ENCODE measurements at places on chromosomes 12 and 14.

- no peak for DNase-seq
These were observed 15.2 kb downstream of the HNF1A start for GRCh38 chr12:120993496-120993895.

- DNase-seq = no peak
These were observed 744.3 kb downstream of the DIO2 start for GRCh38 chr14:79466938-79467527.

GRCh38 chr14:69814397-69814796 lies 17.4 kb upstream of the SLC10A1 start:
- no peak for DNase-seq

DNA sequence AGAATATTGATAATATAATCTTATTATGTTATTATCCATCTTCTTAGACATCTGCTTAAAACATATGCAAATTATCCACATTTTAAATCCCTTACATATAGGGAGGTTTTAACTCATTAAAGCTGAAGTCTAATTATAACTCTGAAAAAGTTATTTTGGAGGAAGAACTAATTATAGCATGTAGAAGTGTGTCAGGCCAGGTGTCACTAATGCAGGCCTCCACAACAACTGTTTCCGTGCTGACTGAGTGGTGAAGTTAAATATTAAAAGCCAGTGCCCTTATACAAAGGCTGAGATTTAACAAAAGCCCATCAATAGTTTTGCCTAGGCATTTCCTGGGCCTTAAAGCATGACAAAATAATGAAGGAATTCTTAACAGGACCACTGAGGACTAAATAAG lies 157.4 kb downstream of the LRRK2 start:
- DNase-seq = no peak

GRCh38 chr14:101373690-101374295 lies 187.5 kb upstream of the DIO3 start:
- DNase-seq = no peak

GRCh38 chr14:58292187-58292586 lies 6.2 kb upstream of the ARID4A start:
- DNase-seq = no peak

DNA sequence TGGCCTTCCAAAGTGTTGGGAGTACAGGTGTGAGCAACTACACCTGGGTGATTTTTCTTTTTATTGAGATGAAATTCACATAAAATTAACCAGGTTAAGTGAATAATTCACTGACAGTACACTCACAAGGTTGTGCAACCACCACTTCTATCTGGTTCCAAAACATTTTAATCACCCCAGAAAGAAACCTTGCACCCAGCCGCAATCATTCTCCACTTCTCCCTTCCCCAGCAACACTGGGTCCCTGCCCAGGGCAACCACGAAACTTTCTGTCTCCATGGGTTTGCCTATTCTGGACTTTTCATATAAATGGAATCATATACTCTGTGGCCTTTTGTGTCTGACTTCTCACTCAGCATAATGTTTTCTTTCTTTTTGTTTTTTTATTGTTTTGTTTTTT lies 26.3 kb upstream of the MLXIP start:
- DNase-seq = no peak

DNA sequence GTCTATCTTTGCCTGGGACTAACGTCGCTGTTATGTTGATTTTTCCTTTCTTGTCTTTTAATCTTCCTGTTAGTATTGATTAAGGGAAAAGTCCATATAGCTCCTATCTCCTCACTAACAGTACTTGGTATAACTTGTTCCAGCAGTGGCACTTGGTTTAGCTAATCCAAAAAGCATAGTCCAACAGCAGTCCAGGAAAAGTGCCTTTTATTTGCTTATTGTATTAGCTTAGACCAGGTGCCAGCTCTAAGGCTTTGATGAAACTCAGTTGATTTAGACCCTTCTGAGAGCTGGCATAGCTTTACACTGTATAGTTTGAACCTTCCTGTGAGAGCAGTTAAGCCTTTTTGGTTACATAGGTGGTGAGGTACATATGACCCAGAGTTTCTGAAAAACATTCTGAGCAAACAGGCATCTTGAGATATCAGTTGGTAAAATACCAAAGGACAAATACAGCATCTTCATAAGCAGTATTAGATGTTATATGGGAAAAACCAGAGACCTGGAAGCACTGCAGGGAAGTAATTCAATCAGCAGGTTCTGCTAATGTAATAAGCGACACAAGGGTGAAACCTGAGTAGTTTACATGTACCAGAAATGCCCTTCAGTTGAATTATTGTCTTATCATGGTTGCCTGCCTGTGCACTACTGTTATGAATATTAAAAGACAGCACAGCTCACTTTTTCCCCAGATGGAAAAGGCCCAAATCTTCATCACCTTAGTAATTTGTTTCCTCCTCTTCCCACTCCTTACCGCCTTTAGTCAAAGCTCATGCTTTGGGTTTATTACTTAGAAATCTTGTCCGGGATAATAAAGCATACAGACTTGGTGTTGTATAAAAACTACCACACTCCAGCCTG lies 13.0 kb downstream of the PELI2 start:
- no peak for DNase-seq

GRCh38 chr14:32300136-32300535 lies 29.0 kb upstream of the AKAP6 start:
- DNase-seq = no peak

GRCh38 chr12:62598846-62599245 lies 132.2 kb downstream of the MON2 start:
- DNase-seq = no peak

GRCh38 chr14:74924061-74924460 lies 1.0 kb upstream of the RPS6KL1 start:
- DNase-seq = no peak

- no peak for DNase-seq
These were observed 47.1 kb downstream of the BCAT1 start for GRCh38 chr12:24901576-24902461.

GRCh38 chr12:57816001-57816854 lies 2.3 kb downstream of the AVIL start:
- no peak for DNase-seq

DNA sequence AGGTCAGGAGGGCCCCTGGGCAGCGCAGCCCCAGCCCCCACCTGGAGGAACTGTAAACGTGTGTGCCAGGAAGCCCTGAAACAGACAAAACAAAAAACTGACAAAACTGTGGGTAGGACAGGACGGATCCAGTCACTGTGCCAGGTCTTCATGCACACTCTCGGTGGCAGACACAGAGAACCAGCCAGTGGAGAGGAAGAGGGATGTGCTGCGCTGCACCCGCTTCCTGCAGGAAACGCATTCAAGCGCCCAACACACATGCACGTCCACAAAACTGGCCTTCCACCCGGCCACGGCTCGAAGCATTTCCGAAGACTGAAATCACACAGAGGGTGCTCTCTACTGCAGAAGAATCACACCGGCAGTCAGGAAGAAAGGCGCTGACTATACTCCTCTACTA lies 16.9 kb downstream of the BRF1 start:
- DNase-seq = no peak

Data from stimulated activated CD8-positive, alpha-beta memory T cell treated with anti-CD3 and anti-CD28 coated beads, Interleukin-15, amount 100 ng/mL, for 1 hour (primary cell).